ENCODE measurements at places on chromosomes 13 and 19. TPM values are rescaled to one million over a fixed set of nuclear protein-coding genes. Genes with fewer than 3 reads are reported as not detected.

Gene C5AR1
- total RNA-seq, result 4.7 TPM

GRCh38 chr13:97360610-97361009, 73.4 kb upstream of the RAP2A start:
- no peaks in the 10 kb centered on the region for H3K27me3 ChIP-seq
- peaks cover 17% of the 10 kb centered on the region for H3K36me3 ChIP-seq
- no peak overlapping the region for H3K27ac ChIP-seq
- H3K4me3 ChIP-seq, result no peak overlapping the region
- no peak for DNase-seq

Gene BEST2
- not detected for total RNA-seq

Gene B3GNT3
- not detected for total RNA-seq

DNA sequence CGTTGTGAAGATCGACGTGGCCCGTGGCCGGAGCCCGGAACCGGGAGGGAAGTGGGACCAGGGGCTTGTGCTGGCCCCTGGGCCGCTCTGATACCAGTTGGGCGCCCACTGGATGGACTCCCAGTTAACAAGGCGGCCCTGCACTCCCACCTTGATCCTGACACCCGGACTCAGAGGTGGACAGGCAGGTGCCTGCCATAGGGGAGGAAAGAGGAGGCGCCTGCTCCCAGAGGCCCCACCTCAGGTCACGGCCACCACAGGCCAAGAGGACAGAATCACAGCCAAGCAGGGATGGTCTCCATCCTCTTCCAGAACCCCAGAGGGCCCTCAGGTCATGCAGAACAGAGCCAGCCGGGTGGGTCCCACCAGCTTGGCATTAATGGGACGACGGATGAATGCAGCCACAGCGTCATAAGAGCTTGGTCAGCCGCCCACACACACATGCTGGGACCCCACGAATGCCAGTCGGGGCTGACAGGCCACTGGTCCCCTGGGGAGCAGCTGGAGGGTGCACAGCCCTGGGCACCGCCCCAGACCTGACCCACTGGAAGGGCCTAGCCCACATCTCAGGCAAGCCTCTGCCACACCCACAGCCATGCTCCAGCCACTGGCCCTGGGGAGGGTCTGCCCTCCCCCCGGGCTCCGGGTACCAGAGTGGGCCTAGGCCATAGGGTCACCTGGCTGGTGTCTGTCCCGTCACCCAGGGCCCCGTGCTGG, 9.6 kb upstream of the KLF16 start:
- H3K27me3 ChIP-seq, result no peaks in the 10 kb centered on the region
- peaks cover 26% of the 10 kb centered on the region for H3K4me1 ChIP-seq
- no peaks in the 10 kb centered on the region for H3K36me3 ChIP-seq
- no peak for DNase-seq
- H3K4me3 ChIP-seq, result no peak overlapping the region

DNA sequence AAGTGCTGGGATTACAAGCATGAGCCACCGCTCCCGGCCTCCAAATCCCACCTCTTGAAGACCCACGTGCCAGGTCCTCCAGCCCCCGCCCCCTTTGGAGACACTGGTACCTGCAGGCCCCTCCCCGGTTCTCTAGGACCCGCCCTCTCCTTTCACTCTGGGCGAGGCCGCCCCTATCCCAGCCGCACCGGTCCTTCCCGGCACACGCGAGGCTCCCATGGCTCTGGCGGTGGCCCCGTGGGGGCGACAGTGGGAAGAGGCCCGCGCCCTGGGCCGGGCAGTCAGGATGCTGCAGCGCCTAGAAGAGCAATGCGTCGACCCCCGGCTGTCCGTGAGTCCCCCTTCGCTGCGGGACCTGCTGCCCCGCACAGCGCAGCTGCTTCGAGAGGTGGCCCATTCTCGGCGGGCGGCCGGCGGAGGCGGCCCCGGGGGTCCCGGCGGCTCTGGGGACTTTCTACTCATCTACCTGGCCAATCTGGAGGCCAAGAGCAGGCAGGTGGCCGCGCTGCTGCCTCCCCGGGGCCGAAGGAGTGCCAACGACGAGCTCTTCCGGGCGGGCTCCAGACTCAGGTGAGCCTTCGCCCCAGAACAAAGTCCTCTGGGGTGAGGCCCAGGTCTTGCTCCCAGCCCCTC, at the start of gene CBLC:
Gene CBLC, plus strand, starts transcription at position 176 of the 633 bp plus-strand sequence. Its CDS starts 42 bp downstream, at position 218.
- H3K36me3 ChIP-seq, result no peaks in the 10 kb centered on the region
- no peak within 1 kb of the TSS for H3K27ac ChIP-seq

Measured in naive thymus-derived CD4-positive, alpha-beta T cell (primary cell).